ENCODE measurements at places on chromosomes 16 and 17.

DNA sequence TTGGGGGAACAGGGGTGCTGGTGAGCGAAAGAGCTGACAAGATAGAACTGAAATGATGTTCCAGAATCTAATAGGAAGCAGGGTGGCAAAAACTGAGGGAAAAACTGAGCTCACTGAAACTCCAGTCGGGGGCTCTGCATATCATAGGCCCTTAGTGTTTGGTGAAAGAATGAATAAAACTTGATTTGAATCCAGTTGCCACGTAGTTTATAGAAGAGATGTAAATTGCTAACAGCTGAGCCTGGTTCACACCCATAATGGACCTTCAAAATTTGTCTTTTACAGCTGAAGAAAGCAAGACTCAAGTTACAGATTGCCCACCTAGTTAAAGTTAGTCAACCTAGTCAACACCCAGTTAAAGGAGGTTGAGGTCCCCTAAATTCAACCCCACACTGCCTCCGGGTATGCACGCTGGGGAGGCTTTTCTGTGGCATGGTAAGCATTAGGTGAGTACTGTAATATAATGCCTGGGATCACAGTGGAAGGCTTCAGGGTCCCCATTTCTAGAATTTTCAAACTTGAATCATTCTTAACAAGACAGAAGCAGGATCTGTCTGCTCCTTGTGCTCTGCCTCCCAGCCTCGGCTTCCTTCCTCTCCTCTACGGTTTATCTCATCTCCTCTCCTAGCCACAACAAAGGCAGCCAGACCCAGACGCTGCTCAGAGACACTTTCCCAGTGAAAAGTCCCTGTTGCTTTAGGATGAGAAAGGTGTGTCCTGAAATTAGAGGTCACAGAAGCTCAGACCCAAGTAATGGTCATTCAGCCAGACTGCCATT lies 26.9 kb upstream of the SUPT4H1 start:
- no peak for DNase-seq

DNA sequence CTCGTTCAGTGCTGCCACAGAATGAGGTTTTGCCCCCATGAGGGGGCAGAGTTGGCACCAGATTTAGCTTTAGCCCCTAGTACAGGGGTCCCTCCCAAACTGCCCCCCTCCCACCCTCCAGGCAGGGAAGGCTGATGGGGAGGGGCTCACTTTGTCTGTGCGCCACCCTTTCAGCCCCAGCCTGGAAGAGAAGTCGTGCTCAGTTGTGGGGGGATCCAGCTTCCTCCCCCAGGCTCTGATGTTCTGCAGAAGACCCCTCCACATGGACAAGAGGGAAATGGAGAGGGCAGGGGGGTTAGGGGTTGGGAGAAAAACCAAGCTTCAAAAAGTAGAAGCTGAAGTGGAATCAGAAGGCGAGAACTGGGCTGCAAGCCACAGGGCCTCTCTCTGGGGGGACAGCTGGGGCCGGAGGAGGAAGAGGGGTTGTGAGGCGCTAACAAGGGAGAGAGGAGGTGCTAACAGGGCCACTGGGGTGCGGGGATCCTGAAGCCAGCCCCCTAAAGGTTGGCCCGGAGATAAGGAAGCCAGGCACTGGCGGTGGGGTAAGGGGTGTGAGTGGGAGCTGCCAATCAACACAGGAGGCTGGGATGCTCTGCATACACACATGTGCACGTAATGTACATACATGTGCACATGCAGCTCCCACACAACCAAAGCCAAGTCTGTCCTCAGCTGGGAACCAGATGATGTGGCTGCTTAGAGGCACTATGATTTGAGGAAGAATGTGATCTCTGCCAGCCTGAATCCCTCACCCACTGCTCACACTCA lies 7.0 kb upstream of the TMEM92 start:
- no peak for DNase-seq

DNA sequence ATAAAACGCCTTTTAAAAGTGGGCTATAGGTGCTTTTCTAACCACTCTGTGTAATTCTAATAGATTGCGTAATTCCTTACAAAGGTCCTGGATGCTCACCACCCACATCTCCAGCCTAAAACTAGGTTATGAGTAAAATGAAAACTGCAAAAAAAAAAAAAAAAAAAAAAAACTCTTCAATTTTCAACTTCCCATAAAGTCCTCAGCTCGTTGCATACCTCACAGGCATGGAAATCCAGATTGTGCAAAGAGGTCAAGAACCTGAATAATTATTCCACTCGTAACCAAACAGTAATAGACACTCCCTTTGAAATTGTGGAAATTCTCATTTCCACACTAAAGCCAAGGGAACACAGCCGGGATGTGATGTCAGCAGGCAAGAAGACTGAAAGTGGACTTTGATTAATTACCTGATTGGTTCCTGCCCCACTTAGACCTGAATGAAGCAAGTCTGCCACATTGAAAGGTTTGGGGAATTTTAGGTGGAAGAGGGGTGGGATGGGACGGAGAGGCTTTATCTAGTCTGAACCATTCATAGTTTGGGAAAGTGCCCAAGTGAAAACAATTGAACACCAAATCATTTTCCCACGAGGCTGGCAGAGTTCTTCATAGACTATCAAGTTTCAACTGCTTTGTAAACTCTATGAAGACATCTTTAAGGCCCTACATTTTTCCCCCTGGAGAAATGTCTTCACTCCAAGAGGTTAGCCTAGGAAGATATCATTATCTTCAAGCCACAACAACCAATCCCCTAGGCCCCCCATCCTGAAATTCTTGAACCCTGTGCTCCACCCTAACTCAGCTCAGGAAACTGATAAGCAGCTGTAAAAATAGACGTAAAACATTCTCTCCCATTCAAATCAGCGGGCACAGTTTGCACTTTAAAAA lies 49.1 kb upstream of the TANC2 start:
- DNase-seq, result no peak

GRCh38 chr16:84029297-84030047 lies 13.1 kb downstream of the SLC38A8 start:
- DNase-seq, result no peak
